ENCODE measurements at places on chromosomes 2 and 18.

- no peak for DNase-seq
These were observed 77.1 kb upstream of the RBM44 start for GRCh38 chr2:237721458-237721857.

- no peak for DNase-seq
These were observed 23.3 kb downstream of the RAB31 start for GRCh38 chr18:9731380-9731779.

- DNase-seq: no peak
These were observed 235.6 kb downstream of the BCL11A start for GRCh38 chr2:60317844-60318243.

DNA sequence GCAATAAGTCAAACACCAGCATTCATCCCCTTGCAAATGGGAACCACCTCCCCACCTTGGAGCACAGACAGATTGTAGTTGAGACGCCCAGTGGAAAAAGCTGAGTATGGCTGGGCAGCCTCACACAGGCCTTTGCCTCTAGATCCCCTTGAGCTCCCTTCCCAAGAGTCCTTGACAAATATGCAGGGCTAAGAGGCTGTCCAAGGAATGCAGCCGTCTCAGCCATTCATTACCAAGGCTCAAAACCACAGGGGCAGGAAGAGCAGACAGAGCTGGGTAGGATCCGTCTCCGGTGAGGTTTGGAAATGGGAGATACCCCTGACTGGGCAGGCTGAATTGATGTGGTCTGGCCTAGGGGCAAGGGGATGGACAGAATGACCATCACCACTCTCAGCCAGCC is 557.1 kb downstream of the TNS1 start:
- no peak for DNase-seq

- DNase-seq: no peak
These were observed 230.4 kb upstream of the MYT1L start for GRCh38 chr2:2561346-2562095.

DNA sequence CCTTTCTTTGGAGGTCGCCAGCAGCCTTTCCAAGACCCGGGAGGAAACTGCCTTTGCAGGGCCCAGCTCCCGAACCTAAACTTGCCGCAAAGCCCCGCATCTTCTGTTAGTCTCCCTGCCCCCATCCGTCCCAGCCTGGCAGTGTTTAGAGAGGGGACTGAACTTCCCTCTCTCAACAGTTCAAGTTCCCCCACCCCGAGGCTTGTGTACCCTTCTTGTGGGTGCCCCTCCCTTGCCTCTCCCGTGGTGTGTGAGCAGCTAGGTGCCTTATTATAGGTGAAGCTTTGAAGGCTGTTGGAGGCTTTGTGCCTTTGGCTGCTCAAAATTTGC is 1.4 kb downstream of the LBH start:
- no peak for DNase-seq
